Immature natural killer cell (primary cell): ENCODE measurements at places on chromosomes 2 and 18. TPM values are rescaled to one million over a fixed set of nuclear protein-coding genes. Genes with fewer than 3 reads are reported as not detected.

DNA sequence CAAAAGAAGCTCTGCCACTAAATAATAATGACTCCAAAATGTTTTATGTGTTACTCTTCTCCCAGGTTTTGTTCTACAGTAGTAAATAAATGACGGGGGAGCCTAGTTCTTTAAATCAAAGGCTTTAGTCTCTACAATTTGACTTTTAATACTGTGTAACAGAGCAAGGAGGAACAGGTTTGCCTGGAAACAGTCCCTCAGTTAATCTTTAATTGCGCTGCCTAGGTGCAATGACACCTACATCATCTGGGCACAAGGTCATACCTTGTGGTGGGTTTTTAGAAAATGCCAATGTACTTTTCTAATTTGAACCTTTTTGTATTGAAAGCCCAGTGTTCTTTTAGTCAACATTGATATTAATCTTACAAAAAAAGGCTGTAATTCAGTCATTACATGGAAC lies 287.3 kb upstream of the SETBP1 start:
- H3K27me3 ChIP-seq = no peaks in the 10 kb centered on the region
- no peak overlapping the region for H3K4me3 ChIP-seq
- no peak for DNase-seq
- H3K4me1 ChIP-seq = peaks cover 7% of the 10 kb centered on the region
- no peak overlapping the region for H3K27ac ChIP-seq

DNA sequence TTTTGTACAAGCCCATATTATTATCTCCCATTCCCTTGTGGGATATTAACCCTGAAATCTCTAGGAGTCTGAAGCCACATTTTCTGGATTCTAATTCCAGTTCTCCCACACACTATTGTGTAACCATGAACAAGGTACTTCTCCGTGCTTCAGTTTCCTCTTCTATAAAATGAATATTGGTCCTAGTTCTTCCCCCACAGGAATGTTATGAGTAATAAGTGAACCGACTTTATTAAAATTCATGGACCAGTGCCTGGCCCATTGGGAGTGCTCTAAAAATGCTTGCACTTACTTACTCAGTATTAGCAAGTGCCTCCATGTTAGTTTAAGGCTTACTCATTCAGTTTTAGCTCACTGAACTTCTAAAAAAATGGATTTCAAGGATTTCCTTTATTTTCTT lies 1.4 kb upstream of the ACMSD start:
- no peaks in the 10 kb centered on the region for H3K4me1 ChIP-seq
- no peak for DNase-seq
- no peak overlapping the region for H3K4me3 ChIP-seq
- H3K27me3 ChIP-seq = peaks cover 4% of the 10 kb centered on the region
- no peaks in the 10 kb centered on the region for H3K36me3 ChIP-seq

The CFAP65 gene
- not detected for polyA plus RNA-seq

GRCh38 chr2:140376686-140377085 lies 1596.5 kb upstream of the NXPH2 start:
- no peaks in the 10 kb centered on the region for H3K4me1 ChIP-seq
- H3K4me3 ChIP-seq = no peak overlapping the region
- no peaks in the 10 kb centered on the region for H3K36me3 ChIP-seq
- no peak for DNase-seq

The DHRS9 gene
- polyA plus RNA-seq = not detected

GRCh38 chr2:237072067-237072931 lies 13.4 kb upstream of the COPS8 start:
- no peaks in the 10 kb centered on the region for H3K27me3 ChIP-seq
- no peaks in the 10 kb centered on the region for H3K36me3 ChIP-seq
- H3K4me1 ChIP-seq = no peaks in the 10 kb centered on the region

The RGPD3 gene
- not detected for polyA plus RNA-seq

DNA sequence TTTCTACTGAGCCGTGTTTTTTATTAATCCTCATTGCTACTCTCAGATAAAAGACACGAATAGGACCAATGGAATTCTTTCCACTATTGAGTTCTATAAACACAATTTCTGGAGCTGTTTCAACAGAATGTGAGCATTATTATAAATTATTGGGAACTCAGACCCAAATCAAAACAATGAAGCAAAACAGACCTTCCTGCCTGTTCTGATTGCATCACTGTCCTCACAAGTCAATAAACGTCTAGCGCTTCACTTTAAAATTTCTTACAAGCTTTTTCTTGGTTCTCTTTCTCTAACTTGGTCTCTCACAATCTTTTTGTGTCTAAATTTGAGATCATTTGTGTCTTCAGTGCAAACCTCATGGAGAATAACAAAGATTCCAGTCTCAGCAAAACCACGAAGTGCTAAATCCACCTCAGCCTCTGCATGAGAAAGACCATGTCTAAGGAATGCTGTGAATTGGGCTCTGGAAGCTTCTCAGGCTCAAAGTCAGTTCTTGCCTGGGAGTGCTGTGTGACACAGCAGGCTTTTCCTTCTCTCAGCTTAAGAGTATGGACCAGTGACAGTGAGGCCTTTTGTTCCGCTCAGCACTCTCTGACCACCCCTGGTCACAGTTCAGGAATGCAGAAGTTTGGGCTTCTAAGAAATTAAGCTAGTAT lies 22.8 kb downstream of the ARHGAP28 start:
- peaks cover 2% of the 10 kb centered on the region for H3K27me3 ChIP-seq
- no peak overlapping the region for H3K4me3 ChIP-seq
- no peak overlapping the region for H3K27ac ChIP-seq
- H3K36me3 ChIP-seq = no peaks in the 10 kb centered on the region

DNA sequence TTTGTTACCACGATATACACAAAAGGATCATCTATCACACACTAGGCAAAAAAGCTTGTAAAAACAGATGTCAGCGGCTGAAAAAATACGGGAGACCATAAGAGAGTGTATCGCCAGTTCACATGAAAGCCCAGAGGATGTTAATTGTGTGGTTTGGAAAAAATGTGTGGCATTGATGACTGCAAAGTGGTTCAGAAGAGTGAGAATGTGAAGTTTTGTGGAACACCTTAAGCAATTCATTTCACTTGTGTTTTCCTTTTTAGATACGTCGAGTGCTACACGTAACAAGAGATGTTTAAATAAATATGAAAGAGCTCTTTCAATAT lies 61.7 kb upstream of the DAPL1 start:
- no peak overlapping the region for H3K27ac ChIP-seq
- H3K4me1 ChIP-seq = no peaks in the 10 kb centered on the region
- no peak for DNase-seq
